Stomach (tissue), 19 donors: ENCODE measurements at places on chromosomes 5 and 9.

DNA sequence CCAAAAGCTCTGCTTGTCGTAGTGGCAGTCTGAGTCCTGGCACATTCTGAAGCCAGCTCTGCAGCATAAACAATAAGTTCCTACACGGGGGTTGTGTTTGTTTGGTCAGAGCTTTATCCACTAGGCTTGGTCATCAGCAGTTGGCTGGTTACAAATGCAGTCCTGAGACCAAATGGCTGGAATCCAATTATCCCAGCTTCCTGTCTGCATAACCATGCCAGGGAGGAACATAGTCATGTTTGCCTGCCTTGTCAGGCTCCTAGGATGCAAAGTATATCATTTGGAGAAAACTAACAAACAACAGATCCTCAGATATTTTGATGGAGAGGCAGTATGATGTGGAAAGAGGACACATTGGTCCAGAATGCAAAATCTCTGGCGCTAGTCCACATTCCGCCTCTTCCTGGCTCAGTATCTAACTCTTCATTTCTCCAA is 85.8 kb downstream of the FBXO38 start:
- DNase-seq: peak; percentile 34

GRCh38 chr5:103498800-103499551 is 63.6 kb downstream of the NUDT12 start:
- no peak for DNase-seq

GRCh38 chr5:179413711-179414458 is 68.6 kb upstream of the ADAMTS2 start:
- DNase-seq: no peak

- DNase-seq: no peak
Measured at GRCh38 chr9:113566016-113566711, 102.6 kb downstream of the RGS3 start.

- no peak for DNase-seq
Measured at GRCh38 chr9:85453850-85454249, 287.9 kb downstream of the AGTPBP1 start.

DNA sequence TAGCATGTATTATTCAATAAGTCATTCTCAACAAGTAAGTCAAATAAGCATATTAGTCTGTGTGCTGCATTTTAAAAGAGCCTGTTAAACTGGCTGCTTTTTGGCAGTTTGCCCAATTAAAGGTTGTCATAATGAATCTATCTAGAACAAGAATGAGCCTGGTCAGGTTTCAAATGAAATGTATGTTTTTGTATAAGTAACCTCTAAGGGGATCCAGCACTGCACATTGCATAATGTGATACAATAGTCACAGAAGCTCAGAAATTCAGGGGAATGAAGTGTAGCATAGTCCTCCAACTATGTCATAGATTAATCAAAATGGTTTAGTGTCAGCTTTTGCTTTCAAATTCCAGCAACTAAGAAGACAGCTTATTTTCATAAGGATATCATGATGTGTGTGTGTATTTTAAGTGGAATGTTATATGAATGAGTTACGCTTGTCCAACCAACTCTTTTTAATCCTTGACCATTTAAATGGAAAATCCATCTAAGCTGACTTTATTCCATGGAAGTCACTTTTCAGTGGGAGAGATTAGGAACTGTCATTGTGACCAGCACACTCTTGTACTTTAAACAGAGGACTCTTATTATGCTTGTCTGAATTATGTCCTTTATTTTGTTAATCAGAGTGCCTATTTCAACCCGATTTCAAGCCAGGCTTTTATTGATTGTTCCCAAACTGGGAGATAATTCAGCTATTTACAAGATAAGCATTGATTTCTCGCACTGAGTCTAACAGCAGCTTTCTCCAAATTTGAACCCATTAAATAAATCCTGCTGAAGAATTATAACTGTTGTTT is 283.9 kb upstream of the ADAMTSL1 start:
- DNase-seq: no peak

DNA sequence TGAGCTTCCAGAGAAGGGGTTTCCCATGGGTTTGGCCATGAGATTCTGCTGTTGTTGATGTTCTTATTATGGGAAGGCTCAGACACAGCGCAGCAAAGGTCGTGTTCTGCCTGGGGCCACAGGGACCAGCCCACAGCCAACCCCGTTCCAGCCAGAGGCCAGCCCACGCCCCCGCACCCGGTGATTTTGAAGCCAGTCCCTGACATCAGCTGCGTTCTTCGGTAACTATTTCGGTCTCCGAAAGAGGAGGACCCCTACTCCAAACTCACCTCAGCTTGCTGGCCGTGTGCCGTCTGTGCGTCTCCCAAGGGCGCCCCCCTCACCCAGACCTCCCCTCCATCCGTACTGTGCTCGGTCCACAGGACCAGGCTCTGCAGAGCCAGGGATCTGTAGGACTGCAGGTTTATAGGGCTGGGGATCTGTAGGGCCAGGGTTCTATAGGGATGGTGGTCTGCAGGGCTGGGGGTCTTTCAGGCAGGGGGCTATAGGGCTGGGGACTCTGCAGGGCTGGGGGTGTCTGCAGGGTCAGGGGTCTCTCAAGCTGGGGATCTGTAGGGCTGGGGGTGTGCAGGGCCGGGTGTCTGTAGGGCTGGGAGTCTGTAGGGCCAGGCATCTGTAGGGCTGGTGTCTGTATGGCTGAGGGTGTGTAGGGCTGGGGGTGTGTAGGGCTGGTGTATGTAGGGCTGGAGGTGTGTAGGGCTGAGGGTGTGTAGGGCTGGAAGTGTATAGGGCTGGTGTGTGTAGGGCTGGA is 11.8 kb downstream of the COL5A1 start:
- no peak for DNase-seq

GRCh38 chr5:73973135-73973534 is 347.1 kb downstream of the ARHGEF28 start:
- DNase-seq: no peak

- DNase-seq: peak; percentile 92
Measured at GRCh38 chr9:95127249-95128176, 190.0 kb downstream of the FANCC start.

DNA sequence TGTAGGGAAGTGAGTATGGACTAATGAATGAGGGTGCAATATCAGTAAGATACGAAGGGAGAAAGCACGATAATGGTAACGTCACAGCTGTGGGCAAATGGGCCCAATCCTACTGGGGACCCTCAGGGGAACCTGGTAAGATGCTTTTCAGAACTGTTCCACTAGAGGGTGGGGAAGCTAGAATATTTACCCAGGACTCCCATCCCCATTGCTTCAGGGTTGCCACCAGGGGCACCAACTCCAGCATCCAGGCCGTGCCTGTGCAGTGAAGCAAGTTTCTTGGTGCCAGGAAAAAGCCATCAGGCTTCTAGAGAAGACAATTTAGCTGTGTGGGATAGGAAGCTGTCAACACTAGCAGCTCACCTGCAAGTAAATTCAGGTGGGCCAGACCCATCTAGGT is 409.3 kb downstream of the AGTPBP1 start:
- no peak for DNase-seq

- no peak for DNase-seq
Measured at GRCh38 chr5:156686380-156686779, 163.7 kb upstream of the PPP1R2B start.
